ENCODE measurements at places on chromosomes 13 and 19.
A peak's percentile ranks its signal among the peaks of the same experiment; 100 is the strongest.

GRCh38 chr13:86830046-86830445 is 841.1 kb upstream of the SLITRK5 start:
- no peak for DNase-seq

- DNase-seq = peak; percentile 7
Measured at GRCh38 chr13:113552786-113553434, 31.6 kb upstream of the TFDP1 start.

GRCh38 chr13:112783978-112784371 is 94.1 kb downstream of the ATP11A start:
- no peak for DNase-seq

- no peak for DNase-seq
Measured at GRCh38 chr13:76266561-76266960, 619.6 kb downstream of the KCTD12 start.

- no peak for DNase-seq
Measured at GRCh38 chr13:21590231-21590630, 13.7 kb downstream of the MICU2 start.

Measured in stimulated activated CD4-positive, alpha-beta T cell treated with anti-CD3 and anti-CD28 coated beads, Interleukin-2, amount 100 ng/mL, for 24 hours (primary cell).